ENCODE measurements at places on chromosomes 7 and 10.
A peak's percentile ranks its signal among the peaks of the same experiment; 100 is the strongest.

GRCh38 chr7:32507414-32507813, 12.1 kb downstream of the AVL9 start:
- no peak for DNase-seq

- DNase-seq = peak; percentile 79
Observed at GRCh38 chr7:127347567-127348246, 44.8 kb downstream of the ZNF800 start.

DNA sequence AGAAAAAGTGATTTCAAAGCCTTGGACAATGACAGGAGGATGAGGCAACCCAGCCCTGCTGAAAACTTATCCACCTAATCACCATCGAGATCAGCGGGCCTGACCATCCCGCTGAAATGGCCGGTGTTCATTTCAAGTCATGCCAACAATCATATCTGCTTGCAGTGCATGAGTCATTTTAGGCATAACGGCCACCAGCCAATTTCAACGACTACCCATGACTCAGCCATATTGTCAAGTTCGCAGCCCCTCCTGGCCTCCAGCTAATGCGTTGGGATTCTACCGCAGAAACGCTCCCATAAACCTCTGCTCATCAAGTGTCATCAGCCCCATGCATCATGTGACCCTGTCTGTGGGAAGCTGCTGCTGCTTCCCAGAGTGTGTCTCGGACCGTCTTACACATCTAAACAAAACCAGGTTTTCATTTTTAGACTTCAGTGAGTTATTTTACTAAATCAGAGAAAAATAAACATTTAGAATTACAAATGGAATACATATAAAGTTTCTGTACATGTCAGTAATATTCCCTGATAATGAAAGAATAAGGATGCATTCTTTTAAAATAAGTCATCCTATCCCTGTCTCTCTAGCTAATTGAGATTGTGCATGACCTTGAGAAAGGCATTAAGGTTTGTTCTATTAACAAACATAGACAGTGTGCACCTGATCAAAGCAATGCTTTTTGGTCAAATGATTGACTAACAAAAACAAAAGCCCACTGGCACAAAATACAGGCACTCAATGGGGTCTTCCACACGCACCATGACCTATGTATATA, 188.9 kb downstream of the ADAM12 start:
- no peak for DNase-seq

DNA sequence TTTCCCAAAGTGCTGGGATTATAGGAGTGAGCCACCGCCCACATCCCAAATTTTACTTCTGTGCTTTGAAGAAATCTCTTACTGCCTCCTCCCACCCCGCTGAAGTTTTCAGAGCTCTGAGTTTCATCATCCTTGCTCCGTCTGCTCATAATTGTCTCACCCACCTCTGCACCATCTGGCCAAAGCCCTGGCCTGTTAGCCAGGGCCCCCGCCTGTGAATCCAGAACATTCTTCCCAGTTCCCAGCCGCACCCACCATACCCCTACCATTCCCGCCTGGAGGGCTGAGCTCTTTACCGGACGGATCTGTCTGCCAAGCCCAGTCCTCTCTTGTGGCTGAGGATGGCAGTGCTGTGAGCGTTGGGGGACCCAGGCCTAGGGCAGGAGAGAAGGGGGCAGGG, 14.5 kb downstream of the SSC4D start:
- no peak for DNase-seq

GRCh38 chr7:3277604-3278572, 23.2 kb upstream of the SDK1 start:
- DNase-seq = no peak

- no peak for DNase-seq
Observed at GRCh38 chr7:134831862-134832261, 52.4 kb downstream of the CALD1 start.

DNA sequence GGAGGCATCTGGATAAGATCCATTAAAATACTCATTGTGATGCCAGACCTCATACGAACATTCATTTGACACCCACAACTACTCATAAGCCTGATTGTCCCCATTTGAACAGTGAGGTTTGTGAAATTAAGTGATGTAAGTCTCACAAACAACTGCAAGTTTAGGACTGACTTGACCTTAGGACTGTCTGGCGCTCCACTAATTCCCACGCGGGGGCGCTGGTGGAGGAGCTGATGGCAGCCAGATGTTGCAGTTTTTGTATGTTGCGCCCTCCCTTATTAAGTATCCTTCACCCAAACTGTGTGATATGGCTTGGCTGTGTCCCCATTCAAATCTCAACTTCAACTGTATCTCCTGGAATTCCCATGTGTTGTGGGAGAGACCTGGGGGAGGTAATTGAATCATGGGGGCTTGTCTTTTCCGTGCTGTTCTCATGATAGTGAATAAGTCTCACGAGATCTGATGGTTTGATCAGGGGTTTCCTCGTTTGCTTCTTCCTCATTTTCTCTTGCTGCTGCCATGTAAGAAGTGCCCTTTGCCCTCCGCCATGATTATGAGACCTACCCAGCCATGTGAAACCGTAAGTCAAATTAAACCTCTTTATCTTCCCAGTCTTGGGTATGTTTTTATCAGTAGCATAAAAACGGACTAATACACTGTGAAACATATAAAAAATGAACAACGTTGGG, 20.3 kb upstream of the TIAL1 start:
- DNase-seq = no peak

DNA sequence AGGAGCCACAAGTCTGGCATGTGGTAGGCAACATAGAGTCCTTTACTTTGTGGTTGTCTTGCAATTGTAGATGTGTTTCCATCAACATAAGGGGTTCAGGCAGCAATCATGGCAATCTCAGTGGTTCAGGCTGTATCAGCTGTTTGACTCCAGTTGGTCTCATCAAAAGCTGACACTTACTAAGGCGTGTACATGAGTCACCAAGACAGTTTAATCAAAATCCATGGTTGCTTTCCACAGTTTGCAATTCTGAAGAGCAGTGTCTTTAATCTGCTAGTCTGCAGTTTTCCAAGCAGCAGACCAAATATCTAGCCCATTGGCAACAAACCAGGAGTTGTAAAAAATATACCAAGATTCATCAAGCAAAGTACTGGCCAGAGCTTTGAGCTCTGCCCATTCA, 210.2 kb downstream of the MDFIC start:
- no peak for DNase-seq

- DNase-seq = no peak
Observed at GRCh38 chr7:130278860-130279259, 12.2 kb downstream of the CPA2 start.

DNA sequence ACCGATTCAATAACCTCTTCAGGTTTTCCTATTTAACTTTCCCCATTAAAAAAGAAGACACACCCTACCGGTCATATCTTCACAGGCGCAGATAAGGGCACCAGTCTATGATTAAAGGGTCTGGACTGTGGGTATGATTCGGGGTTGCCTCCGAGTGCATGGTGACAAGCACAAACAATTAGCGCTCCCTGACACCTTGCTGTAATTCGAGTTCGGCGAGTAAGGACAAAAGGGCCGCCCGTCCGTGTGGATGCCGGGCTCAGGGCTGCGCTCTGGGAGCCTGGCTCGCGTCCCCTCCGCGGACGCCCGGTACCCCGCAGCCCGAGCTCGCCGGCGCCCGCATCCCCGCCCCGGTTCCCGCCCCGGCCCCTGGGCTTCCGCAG, 111.9 kb upstream of the RHEB start:
- no peak for DNase-seq

DNA sequence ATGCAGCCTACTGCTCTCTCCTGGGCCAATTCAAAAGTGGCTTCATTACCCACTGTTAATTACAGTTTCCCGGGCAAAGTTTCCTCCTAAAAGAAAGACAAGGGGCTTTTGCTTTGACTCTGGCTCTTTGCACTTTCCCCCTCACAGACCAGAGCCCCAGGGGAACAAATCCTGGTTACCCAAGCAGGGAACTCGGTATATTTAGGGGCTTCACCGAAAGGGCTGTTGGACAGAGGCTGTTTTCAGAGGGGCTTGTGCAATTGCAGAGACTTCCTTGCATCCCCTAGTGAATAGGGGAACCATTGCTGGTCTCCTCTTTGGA, 7.0 kb downstream of the CPA1 start:
- no peak for DNase-seq

- DNase-seq = no peak
Observed at GRCh38 chr7:65225422-65226006, 148.1 kb upstream of the ZNF92 start.

DNA sequence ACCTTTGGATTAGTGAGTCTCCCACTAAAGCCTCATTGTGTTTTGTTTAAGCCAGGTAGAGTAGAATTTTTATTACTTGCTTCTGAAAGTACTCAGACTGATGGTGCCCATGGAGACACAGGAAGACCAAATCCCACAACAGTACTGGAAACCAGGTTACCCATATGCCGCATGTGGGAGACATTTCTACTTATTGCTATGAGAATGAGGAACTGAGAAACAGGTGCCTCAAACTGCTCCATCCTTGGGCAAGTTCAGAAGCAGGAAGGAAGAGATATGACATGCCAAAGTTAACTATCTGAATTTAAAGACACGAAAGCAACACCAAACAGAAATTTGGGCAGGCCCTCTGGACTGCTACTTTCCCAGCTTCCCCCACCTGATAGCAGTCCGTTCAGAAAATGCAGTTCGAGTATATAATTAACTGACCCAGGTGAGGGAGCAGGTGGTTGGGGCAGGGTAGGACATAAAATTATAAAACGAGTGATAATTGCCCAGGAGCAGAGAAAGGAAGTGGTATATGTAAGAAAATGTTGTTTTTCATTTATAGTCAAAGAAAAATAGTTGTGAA, 382.3 kb upstream of the MTPN start:
- DNase-seq = no peak

DNA sequence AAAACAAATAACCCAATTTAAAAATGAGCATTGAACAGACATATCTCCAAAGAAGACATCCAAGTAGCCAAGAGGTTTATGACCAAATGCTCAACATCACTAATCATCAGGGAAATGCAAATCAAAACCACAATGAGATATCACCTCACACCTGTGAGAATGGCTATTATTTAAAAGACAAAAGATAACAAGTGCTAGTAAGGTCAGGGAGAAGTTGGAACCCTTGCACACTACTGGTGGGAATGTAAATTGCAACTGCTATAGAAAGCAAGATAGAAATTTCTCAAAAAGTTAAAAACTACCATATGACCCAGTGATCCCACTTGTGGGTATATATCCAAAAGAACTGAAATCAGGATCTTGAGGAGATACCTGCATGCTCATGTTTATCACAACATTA, 49.5 kb downstream of the SGMS1 start:
- no peak for DNase-seq

GRCh38 chr10:62050893-62051433, 149.5 kb downstream of the ARID5B start:
- no peak for DNase-seq

GRCh38 chr10:341081-341740, 206.0 kb downstream of the ZMYND11 start:
- DNase-seq = no peak

- DNase-seq = peak; percentile 67
Observed at GRCh38 chr7:901388-902154, 25.2 kb downstream of the GET4 start.

DNA sequence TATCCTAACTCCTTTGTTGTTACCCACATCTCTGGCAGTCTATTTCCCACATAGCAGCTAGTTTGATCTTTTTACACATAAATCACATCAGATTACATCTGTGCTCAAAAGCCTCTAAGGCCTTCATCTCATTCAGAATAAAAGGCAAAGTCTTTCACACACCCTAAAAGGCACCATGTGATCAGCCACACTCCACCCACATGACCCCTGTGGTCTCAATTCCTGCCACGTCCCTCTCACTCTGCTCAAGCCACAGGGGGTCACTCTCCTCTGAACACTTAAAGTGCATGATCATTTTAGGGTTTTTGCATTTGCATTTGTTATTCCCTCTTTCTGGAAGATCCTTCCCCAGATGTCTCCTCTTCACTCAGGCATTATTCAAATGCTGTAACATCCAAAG, 30.8 kb downstream of the ELAPOR2 start:
- DNase-seq = no peak

DNA sequence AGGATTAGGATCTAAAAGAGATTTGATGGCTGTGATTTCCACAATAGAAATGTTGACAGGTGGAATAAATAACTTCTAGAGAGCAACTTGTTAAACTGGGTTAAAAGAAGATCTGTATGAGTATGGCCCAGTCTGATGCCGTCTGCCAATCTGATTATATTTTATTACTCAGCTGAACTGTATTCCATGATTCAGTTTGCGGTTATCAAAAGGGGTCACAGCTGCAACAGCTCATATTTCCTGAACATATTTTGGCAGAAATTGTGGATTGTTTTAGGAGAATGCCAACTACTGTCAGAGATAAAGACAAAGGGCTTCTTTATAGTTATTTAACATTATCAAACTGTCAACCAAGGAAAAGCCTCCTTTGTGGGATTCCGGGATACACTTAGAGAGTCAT, 244.8 kb upstream of the MINDY3 start:
- DNase-seq = no peak

DNA sequence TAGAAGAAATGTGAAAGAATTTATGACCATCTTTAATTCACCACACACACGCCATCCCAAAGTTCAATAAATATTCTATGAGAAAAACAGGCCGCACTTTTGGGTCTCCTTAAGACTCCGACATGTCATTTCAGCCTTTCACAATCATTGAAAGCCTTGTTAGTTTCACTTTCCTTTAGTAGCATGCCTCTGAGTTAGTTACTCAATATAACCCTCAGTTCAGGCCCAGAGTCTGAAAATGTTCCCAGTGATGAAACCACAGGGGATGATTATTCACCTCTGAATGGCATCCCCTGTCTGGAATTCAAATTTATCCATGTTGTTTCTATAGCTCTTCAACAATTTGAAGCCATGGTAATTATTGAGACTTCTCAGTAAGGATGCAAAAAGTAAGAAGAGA, 278.1 kb upstream of the NRP1 start:
- no peak for DNase-seq

DNA sequence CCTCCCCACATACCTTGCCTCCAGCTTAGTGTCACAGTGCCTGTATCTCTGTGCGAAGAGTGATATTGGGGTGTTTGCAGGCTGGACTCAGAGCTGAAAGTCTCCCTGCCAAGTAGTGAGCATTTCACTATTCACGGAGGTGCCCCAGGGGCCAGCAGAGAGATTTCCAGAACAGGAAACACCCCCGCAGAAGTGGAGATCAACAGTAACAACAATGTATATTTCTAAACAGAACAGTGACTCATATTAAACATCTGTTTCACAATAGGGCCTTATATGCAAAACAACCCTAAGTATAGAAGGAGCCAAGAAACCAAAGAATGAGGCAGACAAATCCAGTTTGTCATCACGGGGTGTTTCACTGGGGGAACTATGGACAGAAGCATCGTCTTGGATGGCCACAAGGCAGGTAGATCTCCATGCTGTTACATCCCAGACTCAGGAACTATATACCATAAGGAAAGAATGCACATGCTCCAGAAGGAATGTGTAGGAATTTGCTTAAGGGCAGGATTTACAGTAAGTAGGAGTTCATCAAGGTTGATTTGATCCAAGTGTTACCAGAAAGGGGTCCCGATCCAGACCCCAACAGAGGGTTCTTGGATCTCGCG, 29.3 kb upstream of the CCL24 start:
- DNase-seq = no peak

GRCh38 chr10:43707770-43708169, 59.1 kb upstream of the ZNF32 start:
- no peak for DNase-seq
